ENCODE measurements at places on chromosomes 12 and 14.

DNA sequence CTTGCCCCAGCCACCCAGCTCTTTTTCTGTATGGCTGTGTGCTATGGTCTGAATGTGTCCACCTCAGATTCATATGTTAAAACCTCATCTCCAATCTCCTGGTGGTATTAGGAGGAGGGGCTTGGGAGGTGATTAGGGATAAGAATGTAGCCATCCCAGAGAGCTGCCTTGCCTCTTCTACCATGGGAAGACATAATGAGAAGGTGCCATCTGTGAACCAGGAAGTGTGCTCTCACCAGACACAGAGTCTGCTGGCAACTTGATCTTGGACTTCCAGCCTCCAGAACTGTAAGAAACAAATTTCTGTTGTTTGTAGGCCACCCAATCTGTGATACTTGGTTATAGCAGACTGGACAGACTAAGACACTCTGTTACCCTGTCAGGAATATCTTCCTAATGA is 22.8 kb upstream of the JPH4 start:
- DNase-seq, result no peak

- DNase-seq, result no peak
Measured at GRCh38 chr12:480831-481816, 21.4 kb downstream of the B4GALNT3 start.

GRCh38 chr12:57835366-57836288 is 10.9 kb downstream of the CTDSP2 start:
- DNase-seq, result no peak

DNA sequence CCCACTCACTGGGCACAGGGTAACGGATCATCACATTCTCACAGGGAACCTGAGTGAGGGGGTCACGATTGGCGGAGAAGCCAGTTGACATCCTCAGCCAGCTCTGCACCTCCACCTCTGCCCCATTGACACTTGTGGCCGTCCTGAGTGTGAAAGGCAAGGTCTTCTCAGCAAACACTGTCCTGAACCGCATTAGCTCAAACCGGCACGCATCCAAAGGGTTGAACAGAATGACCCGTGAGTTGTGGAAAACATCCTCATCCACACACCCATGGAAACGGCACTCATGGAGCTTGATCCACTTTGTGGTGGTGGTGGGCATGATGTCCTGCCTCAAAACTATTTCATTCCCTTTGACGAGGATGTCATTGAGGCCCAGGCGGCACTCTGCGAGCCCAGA is 56.3 kb upstream of the GTF2A1 start:
- no peak for DNase-seq

- DNase-seq, result peak; percentile 1
Measured at GRCh38 chr14:69543341-69544115, 31.1 kb downstream of the CCDC177 start.

- no peak for DNase-seq
Measured at GRCh38 chr12:32179011-32179395, 72.4 kb downstream of the BICD1 start.

DNA sequence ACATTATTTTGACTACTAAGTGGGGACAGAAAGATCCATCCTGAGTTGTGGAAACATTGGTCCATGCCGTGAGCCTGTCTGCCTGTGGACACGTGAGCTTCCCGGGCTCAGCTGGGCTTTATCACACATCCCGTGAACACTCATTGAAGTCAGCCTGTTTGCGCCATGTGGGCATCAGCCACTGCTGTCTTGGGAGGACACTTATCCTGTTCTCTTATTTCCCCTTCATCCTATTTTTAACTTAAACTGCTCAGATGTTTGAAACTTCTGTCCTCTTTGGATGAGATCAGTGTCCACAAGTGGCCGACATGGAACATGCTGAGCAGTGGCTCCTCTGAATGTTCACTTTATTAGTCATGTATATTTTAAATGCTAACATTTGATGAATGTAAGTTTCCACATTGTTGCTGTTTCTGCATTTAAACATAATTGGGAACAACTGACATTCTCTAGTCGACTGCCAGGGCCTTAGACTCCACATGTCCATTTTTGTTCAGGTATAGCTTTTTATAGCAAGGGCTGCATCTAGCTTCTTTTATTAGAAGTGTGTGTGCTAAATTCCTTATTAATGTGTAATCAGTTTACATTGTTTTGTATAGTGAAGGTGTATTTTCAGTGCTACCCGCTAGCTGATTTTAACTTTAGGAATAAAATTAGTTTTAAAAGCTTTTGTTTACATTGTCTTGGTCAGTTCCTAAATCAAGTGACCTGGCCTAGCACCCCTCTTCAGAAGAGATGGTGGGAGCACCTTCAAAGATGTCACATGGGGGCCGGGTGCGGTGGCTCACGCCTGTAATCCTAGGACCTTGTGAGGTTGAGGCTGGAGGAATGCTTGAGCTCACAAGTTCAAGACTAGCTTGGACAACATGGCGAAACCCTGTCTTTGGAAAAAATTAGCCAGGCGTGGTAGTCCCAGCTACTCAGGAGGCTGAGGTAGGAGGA is 24.0 kb downstream of the RNF34 start:
- DNase-seq, result no peak

DNA sequence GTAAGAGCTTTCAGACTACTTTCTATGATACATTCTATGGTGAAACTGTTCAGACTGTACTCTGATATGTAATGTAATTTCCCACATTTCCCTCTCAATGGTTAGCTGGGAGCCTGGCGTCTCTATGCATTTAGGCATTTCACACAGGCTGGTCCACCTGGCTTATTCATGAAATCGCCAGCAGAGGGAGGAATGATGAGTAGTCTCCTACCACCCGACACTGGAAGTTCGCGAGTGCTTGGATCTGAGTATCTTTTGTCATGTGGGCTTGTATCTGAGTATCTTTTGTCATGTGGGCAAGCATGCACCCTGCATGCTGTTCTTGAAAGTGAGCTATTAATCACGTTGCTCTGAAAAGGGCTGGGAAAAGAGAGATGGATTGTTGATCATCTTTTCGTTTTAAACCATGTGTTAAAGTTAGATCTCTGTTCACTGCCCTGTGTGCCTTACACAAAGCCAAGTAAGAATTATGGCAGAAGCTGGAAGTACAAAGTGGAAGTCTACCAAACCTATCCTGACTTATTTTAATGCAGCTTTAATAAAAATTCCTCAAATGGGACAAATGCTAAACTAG is 235.0 kb downstream of the ATP23 start:
- DNase-seq, result no peak

- DNase-seq, result no peak
Measured at GRCh38 chr12:19833775-19834501, 394.6 kb downstream of the AEBP2 start.
